ENCODE measurements at places on chromosomes 5 and 9.
A peak's percentile ranks its signal among the peaks of the same experiment; 100 is the strongest.

DNA sequence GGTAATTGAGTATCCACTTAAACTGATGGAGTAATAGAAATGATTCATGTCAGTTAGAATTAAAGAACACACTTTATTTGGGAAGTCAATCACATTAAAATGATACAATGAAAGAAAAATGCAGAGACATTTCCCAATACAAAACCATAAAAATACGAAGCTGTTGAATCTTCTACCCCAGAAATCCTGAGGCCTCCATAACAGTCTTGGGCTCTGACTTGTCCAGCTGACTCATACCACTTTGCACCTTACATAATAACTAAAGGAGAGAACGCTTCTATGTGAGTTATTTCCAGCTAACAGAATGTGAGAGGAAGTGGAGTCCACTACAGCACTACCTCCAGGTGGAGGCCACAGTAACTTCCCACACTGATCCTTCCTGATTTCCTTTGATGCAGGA lies 305.0 kb downstream of the MRPS30 start:
- peak; percentile 0 for DNase-seq

DNA sequence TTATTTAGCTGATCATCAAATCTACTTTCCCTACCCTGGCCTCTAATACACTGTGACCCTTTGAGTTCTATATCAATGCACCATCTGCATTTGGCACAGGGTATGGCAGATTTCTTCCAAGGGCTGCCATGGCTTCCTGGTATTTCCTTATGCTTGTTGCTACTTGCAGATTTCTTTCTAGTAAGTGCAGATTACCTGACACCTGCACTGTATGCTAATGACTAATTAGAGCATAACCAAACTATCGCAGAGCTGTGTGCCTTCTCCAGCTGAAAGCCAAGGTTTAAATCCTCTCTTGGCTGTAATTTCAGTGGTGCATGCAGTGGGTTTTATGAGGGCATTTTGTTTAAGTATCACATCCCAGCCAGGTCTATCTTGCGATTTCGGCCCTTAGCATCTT lies 293.7 kb downstream of the KIF4B start:
- no peak for DNase-seq

DNA sequence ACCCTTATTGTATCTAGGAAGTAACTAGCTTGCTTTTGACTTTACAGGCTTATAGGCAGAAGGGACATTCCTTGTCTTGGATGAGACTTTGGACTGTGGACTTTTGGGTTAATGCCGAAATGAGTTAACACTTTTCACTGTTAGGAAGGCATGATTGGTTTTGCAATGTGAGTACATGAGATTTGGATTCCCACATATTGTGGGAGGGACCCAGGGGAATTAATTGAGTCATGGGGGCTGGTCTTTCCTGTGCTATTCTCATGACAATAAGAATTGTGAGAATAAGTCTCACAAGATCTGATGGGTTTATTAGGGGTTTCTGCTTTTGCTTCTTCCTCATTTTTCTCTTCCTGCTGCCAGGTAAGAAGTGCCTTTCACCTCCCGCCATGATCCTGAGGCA lies 417.5 kb downstream of the HINT1 start:
- DNase-seq, result no peak

GRCh38 chr5:83433891-83434290 lies 37.7 kb upstream of the VCAN start:
- DNase-seq, result no peak

DNA sequence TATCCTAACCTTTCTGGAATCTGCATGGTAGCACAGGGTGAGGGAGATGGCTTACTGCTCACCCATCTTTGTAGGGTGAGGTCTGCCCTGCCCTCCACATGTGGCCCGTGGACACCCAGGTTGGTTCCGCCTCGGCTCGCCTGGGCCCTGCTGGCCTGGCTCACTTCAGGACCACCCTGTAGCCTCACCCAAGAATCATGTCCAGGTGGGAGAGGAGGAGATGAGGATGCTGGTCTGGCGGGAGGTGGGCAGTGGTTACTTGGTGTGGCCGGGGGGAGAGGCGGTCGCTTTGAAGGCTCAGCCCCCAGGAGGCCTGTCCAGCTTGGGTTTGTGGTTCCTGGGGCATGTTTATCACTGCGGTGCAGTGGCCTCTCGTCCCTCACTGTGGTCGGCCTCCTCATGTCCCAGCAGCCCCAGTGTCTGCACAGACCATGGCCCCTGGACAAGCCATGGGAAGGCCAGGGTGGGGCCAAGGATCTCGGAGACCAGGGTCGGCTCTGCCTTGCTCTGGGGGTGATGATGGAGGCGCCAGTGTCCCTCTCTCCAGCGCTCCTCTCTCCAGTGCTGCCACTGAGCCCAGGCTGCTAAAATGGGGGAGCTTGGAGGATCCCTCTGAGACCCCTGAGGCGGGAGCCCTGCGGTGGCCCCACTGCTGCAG lies 4.6 kb downstream of the OBP2B start:
- no peak for DNase-seq

GRCh38 chr9:108606401-108606800 lies 249.4 kb downstream of the ACTL7B start:
- DNase-seq, result peak; percentile 45

DNA sequence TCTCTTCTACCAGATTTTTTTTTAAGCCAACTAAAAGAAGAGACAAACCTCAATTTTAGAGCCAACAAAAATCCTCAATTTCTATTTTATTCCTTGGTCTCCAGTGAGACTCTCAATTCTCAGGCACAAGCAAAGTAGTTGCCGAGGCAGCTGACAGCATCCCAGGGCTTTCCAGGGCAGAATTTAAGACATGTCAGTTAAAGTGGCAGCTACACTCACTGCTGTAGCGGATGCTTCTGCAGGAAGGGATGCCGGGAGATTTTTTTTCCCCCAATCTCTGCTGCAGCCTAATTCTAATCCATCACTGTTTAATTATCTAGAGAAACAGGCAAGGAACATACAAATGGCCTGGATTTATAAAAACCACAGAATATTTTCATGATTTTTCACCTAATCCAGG lies 57.0 kb downstream of the TTC39B start:
- DNase-seq, result no peak

GRCh38 chr9:131923766-131924165 lies 155.9 kb downstream of the MED27 start:
- no peak for DNase-seq

DNA sequence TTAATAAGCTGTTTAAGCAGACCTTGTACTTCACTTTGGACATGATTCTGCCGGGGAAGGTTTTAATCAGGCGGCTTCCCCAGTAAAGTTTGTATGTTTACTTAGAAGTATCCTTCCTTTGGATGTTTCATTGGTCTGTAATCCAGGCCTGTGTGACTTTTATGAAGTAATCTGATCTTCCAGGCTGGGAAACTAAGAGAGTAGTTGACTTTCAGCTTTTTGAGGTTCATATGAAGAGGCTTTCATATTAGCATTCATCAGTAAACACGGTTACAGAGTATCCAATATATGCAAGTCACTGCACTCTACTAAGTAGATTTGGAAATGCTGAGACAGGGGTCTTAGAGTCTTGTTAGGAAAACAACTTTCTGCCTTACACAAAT lies 1.1 kb downstream of the DNAJC21 start:
- peak; percentile 16 for DNase-seq

DNA sequence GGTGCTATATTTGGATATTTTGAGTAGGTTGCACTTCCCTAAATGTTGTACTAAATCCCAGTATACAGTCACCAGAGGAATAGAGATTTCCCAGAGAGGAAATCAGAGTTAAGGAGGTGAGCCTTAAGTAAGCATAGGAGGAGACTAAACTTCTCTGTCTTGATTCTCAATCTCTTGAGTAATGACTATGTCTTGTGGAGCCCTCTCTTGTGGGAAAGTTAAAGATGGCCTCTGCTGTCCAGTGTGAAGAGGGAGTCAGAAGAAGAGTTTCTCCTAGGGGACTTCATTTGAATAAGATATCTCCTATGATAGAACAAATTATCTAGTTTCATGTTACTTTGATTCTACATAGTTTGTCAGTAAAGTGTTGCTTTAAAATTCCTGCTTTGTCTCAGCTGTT lies 502.5 kb downstream of the PDE4D start:
- no peak for DNase-seq

GRCh38 chr5:178548746-178549145 lies 41.4 kb downstream of the COL23A1 start:
- DNase-seq, result no peak

DNA sequence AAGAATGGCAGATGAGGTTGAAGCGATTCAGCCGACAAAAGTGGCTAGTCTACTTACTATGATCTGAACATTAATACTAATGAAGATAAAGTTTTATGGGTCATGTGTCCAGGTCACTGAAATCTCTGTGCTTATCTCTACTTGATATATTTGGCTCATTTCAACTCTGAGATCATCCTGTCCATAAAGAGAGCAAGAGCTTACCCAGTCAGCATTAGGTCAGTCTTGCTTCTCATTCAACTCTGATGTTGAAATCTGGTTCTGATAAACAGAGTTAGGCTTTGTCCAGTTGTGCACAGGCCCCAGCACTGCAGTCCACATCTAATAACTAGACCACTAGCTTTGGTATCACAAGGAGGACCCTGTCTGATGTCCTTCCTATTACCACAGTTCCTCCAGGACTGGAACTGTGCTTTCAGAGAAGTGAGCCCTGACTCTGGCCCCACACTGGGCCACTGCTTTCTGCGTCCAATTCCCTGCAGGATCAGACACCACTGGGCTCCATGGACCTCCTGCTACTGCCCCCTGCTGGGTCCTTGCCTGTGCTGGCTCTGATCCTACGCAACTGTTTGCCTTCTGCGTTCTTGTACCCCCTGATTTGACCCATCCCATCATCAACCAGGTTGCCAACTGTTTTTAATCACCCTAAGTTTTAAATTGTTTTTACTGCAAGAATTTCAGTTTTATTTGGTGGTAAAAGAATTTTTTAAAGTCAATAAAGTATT lies 23.7 kb upstream of the FAM120A start:
- DNase-seq, result no peak

- DNase-seq, result no peak
These were observed 2.5 kb downstream of the FEM1C start for GRCh38 chr5:115542086-115542485.

DNA sequence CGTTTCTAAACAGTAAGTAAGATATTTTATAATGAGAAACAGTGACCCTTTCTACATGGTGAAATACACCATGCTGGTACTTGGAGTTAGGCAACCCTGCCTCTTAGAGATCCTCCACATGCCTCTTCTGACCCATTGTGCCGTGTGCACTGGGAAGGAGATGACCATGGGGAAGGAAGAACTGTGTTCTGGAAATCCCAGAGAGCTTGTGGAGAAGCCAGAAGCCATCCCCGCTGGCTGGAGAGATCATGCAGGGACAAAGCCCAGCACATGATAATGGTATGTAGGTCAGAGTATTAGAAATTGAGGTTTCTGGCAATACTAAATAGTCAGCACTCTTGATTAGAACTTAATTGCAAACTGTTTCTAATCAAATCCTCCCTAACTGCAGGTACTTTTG lies 307.3 kb downstream of the FBXL7 start:
- no peak for DNase-seq

DNA sequence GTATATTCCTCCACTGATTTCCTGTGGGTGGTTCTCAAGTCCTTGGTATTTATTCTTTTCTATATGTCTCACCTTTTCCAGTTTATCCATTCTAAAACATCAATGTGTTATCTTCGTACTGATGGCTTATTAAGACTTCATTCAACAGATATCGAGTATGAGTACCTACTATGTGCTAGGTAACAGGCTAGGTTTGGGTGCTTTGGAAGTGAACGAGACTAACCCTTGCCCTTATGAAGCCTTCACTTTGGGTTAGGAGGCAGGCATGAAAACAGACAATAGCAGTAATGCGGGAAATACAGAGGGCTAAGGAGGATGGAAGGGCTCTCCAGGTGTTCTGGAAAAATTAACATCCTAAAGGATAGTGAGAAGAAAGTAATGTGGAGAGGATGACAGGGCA lies 53.4 kb downstream of the AQP7 start:
- DNase-seq, result no peak

GRCh38 chr5:62514510-62515119 lies 64.0 kb upstream of the LRRC70 start:
- no peak for DNase-seq

GRCh38 chr5:34982823-34983222 lies 53.5 kb downstream of the DNAJC21 start:
- no peak for DNase-seq

DNA sequence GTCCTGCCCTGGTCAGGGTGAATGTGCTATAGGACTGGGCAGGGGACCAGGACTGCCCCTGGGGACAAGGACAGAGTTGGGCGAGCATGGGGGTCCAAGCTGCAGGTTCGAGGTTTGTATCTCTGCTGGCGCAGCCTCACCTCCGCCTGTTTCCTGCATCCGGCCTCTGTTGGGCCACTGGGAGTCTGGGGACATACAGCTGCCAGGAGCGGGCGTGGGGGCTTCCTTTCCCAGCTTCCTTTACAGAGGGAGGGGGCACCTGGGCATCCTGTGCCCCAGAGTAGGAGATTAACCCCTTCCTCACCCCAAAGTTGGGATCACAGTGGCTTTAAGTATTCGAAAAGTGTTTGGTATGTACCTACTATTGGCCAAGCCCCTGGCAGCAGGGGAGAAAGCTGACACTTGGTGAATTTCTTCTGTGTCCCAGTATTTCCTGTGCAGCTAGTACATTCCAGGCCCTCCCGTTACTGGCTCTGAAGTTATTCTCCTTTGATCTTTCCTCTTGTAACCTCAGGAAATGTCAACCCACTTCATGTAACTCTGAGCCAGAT lies 19.0 kb downstream of the OLFML2A start:
- no peak for DNase-seq

GRCh38 chr5:135102716-135103574 lies 68.9 kb upstream of the PITX1 start:
- no peak for DNase-seq

- no peak for DNase-seq
These were observed 6.2 kb upstream of the VPS13A start for GRCh38 chr9:77170991-77171699.

- DNase-seq, result peak; percentile 67
These were observed 597.8 kb upstream of the CLINT1 start for GRCh38 chr5:158456756-158457155.

- no peak for DNase-seq
These were observed 78.6 kb downstream of the NTRK2 start for GRCh38 chr9:84748112-84748511.

DNA sequence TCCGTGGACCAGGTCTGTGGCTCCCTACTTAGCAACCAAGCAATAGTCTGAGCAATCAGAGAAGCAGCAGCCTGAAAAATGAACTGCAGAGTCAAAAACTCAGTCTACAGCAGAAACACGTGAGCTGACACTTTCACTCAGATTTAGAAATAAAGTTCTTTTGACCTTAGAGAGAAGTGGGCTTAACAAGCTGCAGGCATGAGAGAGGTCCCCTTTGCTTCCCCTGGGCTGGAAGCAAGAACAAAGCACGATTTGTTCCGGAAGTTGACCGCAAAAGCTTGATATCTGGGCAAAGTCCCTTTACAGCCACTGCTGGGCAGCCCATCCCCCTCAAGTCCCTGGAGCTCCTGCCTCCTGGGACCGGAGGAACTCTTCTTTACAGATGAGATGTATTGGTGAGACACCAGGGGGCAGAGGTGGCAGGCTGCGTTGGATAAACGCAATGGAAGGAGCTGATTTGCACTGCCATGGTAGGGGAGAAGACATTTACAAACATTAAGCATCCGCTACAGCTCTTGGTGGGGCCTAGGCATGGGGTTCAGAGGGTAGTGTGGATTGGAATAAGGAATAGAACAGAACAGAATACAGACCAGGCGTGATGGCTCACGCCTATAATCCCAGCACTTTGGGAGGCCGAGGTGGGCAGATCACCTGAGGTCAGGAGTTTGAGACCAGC lies 5.8 kb upstream of the SOWAHA start:
- no peak for DNase-seq
